GM23248 (cell line): ENCODE measurements at places on chromosomes 4 and X.

- H3K4me1 ChIP-seq = peaks cover 23% of the 10 kb centered on the region
- H3K27ac ChIP-seq = no peak overlapping the region
- no peak overlapping the region for H3K4me3 ChIP-seq
- H3K27me3 ChIP-seq = no peaks in the 10 kb centered on the region
- peak; percentile 65 for DNase-seq
Observed at GRCh38 chr4:138952411-138952810, 63.2 kb upstream of the NOCT start.

DNA sequence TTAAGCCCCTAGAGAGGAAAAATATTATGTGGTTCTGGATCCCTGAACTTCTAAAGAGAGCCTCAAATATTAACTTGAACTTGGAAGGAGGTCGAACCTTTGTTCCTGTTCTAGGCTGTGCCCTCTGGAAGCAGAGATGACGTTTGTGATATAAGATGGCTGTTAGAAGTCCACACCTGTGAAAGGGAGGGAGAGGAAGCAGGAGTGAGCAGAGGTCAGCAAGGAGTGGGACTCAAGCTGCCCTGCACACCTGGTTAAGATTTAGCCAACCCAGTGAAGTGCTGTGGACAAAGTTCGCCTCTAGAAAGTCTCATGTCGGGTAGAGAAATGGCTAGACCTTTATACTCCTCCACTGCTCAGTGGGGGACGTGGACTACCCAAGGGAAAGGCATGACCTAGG is 566.2 kb downstream of the MID1IP1 start:
- no peak overlapping the region for H3K27ac ChIP-seq
- H3K4me3 ChIP-seq = no peak overlapping the region
- no peak for DNase-seq
- H3K36me3 ChIP-seq = no peaks in the 10 kb centered on the region
- H3K4me1 ChIP-seq = no peaks in the 10 kb centered on the region

DNA sequence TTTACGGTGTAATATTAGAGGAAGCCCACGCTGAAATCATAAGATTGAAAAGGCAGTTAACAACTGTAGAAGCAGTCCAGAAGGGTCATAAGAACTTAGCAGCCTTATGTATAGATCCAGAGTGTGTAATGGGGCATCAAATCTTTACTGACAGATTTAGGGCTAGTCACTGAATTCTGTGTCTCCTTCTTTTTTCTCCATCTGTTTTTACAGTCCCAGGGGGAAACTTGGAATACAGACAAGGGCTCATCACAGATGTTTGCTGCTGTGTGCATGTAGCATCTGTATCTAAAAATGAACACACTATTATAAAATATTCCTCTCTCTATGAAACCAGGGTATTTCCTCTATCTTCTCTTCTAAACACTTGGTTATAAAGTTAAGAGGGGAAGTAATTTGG is 43.9 kb downstream of the CYSLTR1 start:
- no peak overlapping the region for H3K27ac ChIP-seq
- no peak for DNase-seq
- H3K4me1 ChIP-seq = no peaks in the 10 kb centered on the region
- no peaks in the 10 kb centered on the region for H3K36me3 ChIP-seq
- no peaks in the 10 kb centered on the region for H3K27me3 ChIP-seq

DNA sequence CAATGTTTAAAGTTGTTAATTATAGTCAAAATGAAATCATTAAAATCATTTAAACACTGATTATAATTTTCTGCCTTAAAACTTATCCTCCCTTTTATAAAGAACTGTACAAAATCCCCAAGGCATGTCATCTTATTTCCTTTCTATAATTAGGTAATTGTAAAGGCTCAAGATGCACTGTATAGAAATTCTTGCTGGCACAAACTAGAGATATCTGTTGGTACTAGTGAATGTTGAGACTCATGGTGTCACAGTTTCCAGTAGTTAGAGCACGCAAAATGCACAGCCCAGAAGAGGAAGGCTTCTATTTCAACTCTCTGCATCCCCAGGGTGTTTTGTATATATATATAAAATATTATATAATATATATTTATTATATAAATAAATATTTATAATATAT is 22.7 kb upstream of the PLA2G12A start:
- no peaks in the 10 kb centered on the region for H3K27me3 ChIP-seq
- no peak overlapping the region for H3K27ac ChIP-seq
- H3K4me1 ChIP-seq = no peaks in the 10 kb centered on the region

- no peak overlapping the region for H3K27ac ChIP-seq
- H3K4me3 ChIP-seq = no peak overlapping the region
- H3K4me1 ChIP-seq = no peaks in the 10 kb centered on the region
- peaks cover 18% of the 10 kb centered on the region; the same call in 1 of the 2 replicates for H3K27me3 ChIP-seq
Observed at GRCh38 chr4:94390804-94391410, 48.3 kb upstream of the HPGDS start.

- peak; percentile 76 for DNase-seq
- H3K4me3 ChIP-seq = no peak overlapping the region
- no peaks in the 10 kb centered on the region for H3K36me3 ChIP-seq
- H3K27ac ChIP-seq = no peak overlapping the region
- H3K4me1 ChIP-seq = no peaks in the 10 kb centered on the region; the same call in 1 of the 2 replicates
- no peaks in the 10 kb centered on the region for H3K27me3 ChIP-seq
Observed at GRCh38 chrX:10190367-10190766, 33.6 kb downstream of the CLCN4 start.

GRCh38 chrX:17685026-17685425 is 52.3 kb upstream of the SCML1 start:
- H3K4me3 ChIP-seq = no peak overlapping the region
- H3K4me1 ChIP-seq = peaks cover 8% of the 10 kb centered on the region; the same call in 1 of the 2 replicates
- no peaks in the 10 kb centered on the region for H3K27me3 ChIP-seq
- DNase-seq = no peak
- no peaks in the 10 kb centered on the region for H3K36me3 ChIP-seq
- H3K27ac ChIP-seq = no peak overlapping the region

DNA sequence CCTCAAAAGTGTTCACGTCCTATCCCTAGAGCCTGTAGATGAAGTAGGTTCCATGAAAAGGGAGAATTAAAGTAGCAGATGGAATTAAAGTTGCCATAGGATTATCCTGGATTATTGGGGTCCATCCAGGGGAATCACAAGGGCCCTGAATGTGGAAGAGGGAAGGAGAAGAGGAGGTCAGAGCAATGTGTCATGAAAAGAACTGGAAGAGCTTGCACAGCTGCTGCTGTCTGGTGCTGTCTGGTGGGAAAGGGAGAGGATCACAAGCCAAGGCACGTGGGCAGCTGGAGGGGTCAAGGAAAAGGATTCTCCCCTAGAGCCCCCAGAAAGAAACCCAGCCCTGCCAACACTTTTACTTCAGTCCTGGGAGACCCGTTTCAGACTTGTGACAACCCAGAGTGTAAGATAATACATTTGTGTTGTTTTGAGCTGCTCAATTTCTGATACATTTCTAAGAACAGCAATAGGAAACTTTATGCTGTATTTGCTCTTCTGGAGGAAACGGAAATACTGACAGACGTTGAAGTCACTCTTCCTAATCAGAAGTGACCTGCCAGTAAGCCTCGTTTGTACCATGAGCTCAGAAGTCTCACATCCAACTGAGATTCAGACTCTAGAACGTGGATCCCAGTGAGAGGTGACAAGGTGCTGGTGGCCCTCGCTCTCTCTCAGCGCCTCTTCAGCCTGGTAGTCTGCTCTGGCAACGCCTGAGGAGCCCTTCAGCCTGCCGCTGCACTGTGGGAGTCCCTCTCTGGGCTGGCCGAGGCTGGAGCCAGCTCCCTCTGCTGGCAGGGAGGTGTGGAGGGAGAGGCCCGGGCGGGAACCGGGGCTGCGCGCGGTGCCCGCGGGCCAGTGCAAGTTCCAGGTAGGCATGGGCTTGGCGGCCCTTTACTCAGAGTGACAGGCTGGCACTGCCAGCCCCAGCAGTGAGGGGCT is 34.7 kb upstream of the ENPP6 start:
- no peaks in the 10 kb centered on the region for H3K36me3 ChIP-seq
- H3K4me1 ChIP-seq = no peaks in the 10 kb centered on the region
- no peak for DNase-seq
- H3K27me3 ChIP-seq = no peaks in the 10 kb centered on the region; the same call in 1 of the 2 replicates

DNA sequence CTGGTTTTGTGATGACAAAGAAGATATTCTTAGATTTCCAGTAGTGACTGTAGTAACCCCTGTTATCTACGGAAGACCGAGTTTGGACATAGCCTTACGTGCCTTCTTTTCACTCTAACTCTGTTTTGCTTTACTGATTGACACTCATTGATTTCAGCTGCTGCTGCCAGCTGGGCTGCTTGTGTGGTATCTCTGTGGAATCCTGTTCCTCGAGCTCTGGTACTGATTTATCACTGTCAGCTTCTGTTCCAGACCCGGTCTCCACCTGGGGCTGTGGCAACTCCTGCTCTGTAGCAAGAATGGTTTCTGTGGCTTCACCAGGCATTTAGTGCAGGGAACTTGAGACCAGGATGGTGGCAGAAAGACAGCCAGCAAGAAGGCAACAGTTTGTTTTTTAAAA is 24.6 kb upstream of the LAP3 start:
- H3K4me3 ChIP-seq = no peak overlapping the region
- H3K4me1 ChIP-seq = no peaks in the 10 kb centered on the region
